ENCODE measurements at places on chromosomes 7 and 10. TPM values are rescaled to one million over a fixed set of nuclear protein-coding genes. Genes with fewer than 3 reads are reported as not detected.
A peak's percentile ranks its signal among the peaks of the same experiment; 100 is the strongest.

GRCh38 chr7:94088560-94088959 is 84.4 kb upstream of the BET1 start:
- peak; percentile 19 for DNase-seq

- no peak for DNase-seq
Observed at GRCh38 chr10:6928586-6928985, 348.5 kb upstream of the PRKCQ start.

- DNase-seq: no peak
Observed at GRCh38 chr10:122514045-122514840, 46.3 kb upstream of the DMBT1 start.

TRIM74 gene
- not detected for total RNA-seq

GNAT3 gene
- not detected for total RNA-seq

All from lung microvascular endothelial cell (primary cell).